ENCODE measurements at places on chromosomes 2 and 18.

GRCh38 chr2:15284614-15285013, 276.5 kb downstream of the NBAS start:
- DNase-seq: no peak

DNA sequence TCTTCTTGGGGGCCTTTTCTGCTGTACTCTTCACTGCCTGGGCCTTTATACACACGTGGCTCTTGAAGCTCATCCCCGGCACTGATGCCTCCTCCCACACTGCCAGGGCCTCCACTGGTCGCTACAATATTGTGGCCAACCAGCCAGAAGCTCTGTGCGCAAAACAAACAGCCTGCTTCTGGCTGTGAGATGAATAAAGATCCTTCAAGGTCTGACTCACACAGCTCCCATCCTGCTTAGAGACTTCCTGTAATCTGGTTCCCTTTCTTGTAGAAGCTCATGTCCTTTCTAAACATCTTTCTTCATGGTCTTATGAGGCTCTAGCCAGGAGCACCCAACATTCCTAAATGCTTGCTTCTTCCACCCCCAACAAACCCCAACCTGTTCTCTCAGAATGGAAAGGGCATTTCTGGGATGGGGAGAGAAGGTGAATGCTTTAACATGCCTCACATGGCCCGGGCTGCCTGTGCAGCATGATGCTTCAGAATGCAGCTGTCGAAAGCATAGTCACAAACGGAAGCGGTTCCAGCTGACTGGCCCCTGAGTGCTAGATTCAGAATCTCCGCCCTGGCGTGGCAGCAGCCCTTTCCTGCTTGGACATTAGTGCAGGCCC, 24.6 kb downstream of the NRP2 start:
- no peak for DNase-seq

DNA sequence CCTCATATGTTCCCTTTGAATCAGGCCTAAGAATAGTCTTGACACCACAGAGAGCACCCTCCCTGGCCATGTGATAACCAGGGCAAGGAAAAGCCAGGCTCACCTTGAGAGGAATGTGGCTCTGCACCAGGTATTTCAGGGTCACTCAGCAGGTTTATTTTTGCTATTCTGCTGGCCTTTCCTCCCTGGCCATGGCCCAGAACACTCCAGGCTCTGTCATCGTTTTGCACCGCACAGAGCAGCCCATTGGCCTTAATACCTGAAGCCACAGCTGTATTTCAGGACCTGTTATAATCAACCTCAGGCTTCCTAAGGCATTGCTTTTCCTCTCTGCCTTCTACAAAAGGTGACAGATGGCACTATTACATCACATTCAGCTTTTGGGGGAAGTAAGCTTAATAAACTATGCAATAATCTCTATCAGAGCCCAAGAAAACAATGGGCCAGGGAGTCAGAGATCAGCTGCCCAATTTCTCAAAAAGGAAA, 668.3 kb downstream of the IRS1 start:
- DNase-seq: no peak

- DNase-seq: no peak
Measured at GRCh38 chr18:54532222-54532621, 58.8 kb upstream of the DYNAP start.

DNA sequence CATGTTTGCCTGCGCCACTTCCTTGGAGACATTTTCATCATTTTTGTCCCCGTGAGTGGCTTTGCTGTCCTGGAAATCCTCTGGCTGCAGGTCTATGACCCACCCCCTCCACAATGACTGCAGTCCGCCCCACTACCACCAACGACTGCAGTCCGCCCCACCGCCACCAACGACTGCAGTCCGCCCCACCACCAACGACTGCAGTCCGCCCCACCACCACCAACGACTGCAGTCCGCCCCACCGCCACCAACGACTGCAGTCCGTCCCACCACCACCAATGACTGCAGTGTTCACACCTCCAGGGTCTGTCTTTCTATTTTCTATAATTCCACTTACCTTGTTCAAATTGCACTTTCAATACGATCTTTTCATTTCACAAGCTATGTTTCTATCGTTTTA, 820.7 kb upstream of the SALL3 start:
- no peak for DNase-seq

GRCh38 chr2:215841175-215841816, 172.1 kb downstream of the MREG start:
- DNase-seq: no peak
